Bronchial epithelial cell (primary cell): ENCODE measurements at places on chromosomes 4 and X. TPM values are rescaled to one million over a fixed set of nuclear protein-coding genes. Genes with fewer than 3 reads are reported as not detected.

DNA sequence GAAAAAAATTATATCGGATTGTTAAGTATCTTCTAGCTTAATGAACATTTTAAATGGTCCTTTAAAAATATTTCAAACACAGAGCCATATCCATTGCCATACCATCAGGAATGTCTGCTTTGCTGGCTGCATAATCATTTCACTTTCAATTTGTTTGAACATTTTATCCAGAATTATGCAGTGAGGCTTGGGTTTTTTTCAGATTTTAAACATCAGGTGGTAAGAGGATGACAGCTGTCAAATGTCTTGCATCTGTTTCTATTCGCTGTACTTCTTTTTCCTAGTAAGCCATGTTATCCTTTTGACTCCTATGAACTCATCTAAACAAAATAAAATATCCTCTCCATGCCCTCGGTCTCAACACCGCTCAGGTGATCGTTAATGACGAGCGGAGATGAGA, 802 bp downstream of the RFC1 start:
- no peak for DNase-seq

- no peak for DNase-seq
Measured at GRCh38 chr4:102344520-102344953, 745 bp downstream of the SLC39A8 start.

DNA sequence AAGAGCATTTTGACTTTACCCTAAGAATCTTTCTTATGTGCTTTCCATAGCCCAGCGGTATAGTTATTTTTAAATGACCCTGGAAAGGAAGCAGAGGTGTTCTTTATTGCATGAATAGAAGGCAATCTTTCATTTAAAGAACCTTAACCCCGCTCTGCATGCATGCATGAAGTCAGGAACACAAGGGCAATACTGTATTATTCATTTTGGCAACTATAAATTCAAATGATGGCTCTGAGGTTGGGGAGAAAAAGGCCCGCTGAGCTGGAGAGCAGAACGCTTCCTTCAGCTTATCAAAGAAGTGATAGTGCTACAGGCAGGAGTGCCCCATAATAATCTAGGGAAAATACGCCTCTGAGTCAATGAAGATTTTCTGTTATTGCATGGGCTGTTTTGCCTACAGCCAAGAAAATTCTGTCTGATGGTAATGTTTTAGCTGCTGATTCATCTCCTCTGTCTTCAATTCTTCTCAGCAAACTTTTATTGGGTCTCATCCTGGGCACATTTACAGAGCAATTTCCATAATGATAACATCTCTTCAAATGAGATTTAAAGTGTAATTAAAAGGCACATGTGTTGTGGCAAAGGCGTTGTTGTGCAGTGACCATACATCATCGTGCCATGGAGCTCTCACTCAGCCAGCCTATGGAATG, 452.2 kb upstream of the FTHL17 start:
- DNase-seq, result no peak

DNA sequence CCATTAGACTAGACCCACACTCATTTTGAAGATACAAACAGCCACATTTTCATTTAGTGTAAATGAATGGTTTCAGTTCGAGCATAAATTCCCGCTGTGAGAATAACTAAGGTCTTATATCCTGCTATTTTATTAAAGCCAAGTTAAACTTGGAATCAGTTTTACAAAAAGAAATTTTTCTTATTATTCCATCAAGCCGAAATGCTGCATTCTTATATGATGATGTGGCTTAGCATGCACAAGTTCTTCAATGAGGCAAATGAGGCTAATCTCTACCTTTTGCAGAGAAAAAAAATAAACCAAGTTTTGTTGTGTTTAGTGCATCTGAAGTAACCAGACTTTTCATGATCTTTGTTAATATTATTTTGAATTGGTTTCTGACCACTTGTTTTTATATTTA, 953.9 kb upstream of the PCDH10 start:
- no peak for DNase-seq

Gene USP46
- total RNA-seq, result 14.7 and 17.2 TPM in 2 replicates

DNA sequence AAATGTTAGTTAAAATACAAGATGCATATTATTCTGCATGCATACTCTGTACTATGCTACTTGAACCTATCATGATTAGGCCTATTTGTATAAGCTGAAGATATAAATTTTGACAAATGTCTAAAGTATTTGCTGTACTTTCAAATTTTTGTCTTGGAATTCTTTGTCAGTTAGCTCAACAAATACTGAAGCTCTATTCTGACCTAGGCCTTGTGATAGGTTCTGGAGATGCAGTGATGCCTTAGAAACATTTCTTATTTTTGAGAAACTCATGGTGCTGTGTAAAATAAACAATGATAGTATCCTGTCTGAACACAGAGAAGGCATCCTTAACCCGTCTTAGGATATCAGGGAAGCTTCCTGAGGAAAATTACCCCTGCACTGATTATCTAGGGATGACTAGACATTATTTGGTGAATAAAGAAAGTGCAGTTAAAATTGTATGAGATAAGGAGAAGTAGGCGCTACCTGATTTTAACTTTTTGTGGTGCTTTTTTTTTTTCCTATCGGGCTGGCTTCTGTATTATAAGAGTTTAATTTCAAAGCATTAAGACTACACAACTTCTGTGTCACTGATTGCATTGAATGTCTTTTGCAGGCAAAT, 43.4 kb downstream of the MOB1B start:
- no peak for DNase-seq
